ENCODE measurements at places on chromosomes 16 and 17. TPM values are rescaled to one million over a fixed set of nuclear protein-coding genes. Genes with fewer than 3 reads are reported as not detected.

DNA sequence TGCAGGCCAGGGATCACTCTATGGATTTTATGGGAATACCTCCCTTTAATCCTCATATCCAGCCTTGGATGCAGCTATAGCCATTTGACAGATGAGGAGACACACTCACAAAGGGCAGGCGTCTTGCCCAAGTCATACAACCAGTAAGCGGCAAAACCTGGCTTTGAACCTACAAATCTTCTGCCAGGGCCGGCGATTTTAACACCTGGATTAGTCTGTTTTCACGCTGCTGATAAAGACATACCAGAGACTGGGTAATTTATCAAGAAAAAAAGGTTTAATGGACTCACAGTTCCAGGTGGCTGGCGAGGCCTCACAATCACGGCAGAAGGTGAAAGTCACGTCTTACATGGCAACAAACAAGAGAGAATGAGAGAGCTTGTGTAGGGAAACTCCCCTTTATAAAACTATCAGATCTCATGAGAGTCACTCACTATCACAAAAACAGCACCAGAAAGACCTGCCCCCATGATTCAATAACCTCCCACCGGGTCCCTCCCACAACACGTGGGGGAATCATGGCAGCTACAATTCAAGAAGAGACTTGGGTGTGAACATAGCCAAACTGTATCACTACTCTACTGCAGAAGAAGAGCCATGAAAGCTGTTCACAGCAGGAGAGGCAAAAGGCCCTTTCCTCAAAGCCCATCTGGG, 67.5 kb downstream of the XYLT1 start:
- no peak overlapping the region for H3K4me3 ChIP-seq
- DNase-seq: no peak
- no peaks in the 10 kb centered on the region for H3K36me3 ChIP-seq
- no peaks in the 10 kb centered on the region for H3K4me1 ChIP-seq
- H3K27ac ChIP-seq: peak overlapping the region; percentile 91

GRCh38 chr16:86806838-86807351, 228.5 kb downstream of the FOXL1 start:
- H3K27ac ChIP-seq: no peak overlapping the region
- DNase-seq: no peak
- no peak overlapping the region for H3K4me3 ChIP-seq

GRCh38 chr16:78669994-78670393, 570.5 kb downstream of the WWOX start:
- no peak overlapping the region for H3K4me3 ChIP-seq
- no peaks in the 10 kb centered on the region for H3K27me3 ChIP-seq
- H3K27ac ChIP-seq: no peak overlapping the region
- H3K36me3 ChIP-seq: no peaks in the 10 kb centered on the region

DNA sequence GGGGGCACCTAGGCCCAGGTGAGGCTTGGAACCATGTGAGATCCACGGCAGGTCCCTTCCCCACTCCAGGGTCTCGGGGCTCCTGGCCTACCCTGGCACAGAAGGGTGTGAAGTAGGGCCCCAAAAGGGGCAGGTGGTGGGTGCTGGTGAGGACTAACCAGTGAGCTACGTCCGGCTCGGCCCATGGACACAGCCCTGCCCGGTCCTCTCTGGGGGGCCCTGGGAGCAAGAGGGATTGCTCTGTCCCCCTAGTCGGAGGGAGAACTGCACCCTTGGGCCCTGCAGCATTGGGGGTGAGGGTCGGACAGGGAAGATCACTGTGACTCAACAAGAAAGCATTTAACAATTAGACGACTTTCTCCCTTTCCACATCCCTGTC, 2.9 kb downstream of the ENPP7 start:
- no peak overlapping the region for H3K4me3 ChIP-seq
- no peaks in the 10 kb centered on the region for H3K36me3 ChIP-seq
- H3K4me1 ChIP-seq: no peaks in the 10 kb centered on the region
- no peak overlapping the region for H3K27ac ChIP-seq

- no peak overlapping the region for H3K27ac ChIP-seq
- no peak for DNase-seq
- H3K4me3 ChIP-seq: no peak overlapping the region
- peaks cover 10% of the 10 kb centered on the region for H3K4me1 ChIP-seq
- H3K27me3 ChIP-seq: no peaks in the 10 kb centered on the region
Measured at GRCh38 chr17:4751932-4752331, 12.2 kb upstream of the CXCL16 start.

DNA sequence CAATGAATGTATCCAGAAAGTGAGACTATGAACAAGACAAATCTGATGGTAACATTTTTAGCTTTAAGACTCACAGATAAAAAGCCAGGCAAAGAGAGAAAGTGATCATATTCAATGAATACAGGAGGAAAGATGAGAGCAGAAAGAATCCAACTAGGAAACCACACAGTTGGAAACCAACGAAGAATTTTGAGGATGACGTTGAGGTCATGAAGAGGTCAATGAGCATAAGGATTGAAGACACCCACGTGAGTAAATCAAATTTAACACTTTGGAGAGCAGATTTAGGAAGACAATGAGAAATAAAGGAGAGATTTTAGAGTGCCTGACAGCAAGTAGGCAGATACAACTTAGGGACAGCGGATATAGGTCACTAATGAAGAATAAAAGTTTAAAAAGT, 948.1 kb downstream of the KCNJ2 start:
- no peak overlapping the region for H3K27ac ChIP-seq
- H3K27me3 ChIP-seq: no peaks in the 10 kb centered on the region
- DNase-seq: no peak
- no peaks in the 10 kb centered on the region for H3K4me1 ChIP-seq
- no peak overlapping the region for H3K4me3 ChIP-seq
- H3K36me3 ChIP-seq: no peaks in the 10 kb centered on the region

DNA sequence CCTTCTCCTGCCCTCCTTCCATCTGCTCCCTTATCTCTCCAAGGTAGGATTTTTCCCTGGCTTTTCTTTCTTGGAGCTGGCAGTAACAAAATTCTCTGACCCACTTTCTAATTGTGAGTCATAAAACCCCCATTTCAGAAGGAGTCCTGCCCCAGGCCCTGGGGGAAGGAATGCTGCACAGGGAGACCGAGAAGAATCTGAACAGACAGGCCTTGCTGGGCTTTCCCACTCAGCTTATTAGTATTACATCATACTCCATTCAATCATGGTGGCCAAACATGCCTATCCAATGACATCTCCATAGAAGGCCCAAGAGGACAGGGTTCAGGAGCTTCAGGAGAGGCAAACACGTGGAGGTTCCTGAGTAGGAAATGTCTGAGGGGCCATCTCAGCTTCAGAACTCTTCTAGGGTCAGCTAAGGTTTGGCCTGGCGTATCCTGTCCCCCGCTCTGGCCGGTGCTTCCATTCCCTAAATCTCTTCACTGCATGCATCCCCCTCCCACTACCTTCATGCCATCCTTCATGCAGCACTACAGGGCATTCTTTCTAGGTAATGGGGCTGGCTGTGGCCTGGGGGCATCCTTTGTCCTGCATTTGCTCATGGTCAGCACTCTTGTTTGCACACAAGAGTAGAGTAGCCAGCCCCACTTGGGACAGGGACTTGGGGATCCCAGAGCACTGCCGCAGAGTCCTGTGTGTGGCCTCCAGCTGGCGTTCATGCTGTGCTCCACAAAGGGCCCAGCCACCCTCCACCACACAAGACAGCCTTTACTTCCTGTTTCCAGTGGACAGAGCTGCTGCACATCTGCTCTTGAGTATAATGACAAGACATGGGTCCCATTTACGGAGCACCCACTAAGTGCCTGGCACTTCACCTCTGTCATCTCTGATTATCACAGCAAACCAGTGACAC, 8.2 kb downstream of the SLC6A2 start:
- H3K4me1 ChIP-seq: peaks cover 21% of the 10 kb centered on the region
- no peak overlapping the region for H3K4me3 ChIP-seq
- no peak for DNase-seq
- H3K27ac ChIP-seq: no peak overlapping the region
- no peaks in the 10 kb centered on the region for H3K27me3 ChIP-seq

DNA sequence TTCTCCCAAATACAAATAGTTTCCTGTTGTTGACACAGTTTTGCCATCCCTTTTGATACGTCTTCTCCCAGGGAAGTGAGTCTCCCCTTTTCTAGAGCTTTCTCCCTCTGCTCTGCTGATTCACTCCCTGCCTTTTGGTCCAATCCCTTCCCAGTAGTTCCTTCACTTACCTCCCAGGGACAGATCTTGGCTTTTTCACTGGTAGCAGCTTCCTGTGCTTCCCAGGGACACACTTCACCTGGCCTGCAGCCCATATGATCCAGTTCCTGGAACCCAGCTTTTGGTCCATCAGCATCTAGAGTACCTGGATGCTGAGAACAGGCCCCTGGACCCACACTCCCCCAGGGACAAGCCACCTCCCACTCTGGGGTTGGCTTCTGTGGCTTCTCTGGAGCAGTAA, 15.8 kb downstream of the GPR179 start:
- H3K4me3 ChIP-seq: no peak overlapping the region
- H3K27me3 ChIP-seq: no peaks in the 10 kb centered on the region
- peaks cover 3% of the 10 kb centered on the region for H3K36me3 ChIP-seq

DNA sequence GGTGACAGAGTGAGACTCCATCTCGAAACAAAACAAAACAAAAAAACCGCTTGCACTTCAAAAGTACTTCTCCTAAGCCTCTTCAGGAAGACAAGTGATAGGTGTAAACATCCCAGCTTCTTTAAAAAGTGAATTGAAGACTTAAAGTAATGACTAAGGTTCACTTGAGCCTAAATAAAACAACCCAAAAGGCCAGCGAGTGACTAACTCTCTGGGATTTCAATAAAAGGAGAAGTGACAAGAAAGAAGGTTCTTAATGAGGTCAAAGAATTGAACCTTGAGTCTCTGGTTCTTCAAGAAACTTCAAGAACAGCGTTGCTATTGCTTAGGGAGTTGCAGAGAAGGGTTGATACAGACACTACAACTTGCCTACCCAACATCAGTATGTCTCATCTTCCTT, 42.2 kb downstream of the STX8 start:
- no peak for DNase-seq
- H3K27me3 ChIP-seq: no peaks in the 10 kb centered on the region
- H3K4me3 ChIP-seq: no peak overlapping the region
- H3K27ac ChIP-seq: no peak overlapping the region
- H3K36me3 ChIP-seq: no peaks in the 10 kb centered on the region

DNA sequence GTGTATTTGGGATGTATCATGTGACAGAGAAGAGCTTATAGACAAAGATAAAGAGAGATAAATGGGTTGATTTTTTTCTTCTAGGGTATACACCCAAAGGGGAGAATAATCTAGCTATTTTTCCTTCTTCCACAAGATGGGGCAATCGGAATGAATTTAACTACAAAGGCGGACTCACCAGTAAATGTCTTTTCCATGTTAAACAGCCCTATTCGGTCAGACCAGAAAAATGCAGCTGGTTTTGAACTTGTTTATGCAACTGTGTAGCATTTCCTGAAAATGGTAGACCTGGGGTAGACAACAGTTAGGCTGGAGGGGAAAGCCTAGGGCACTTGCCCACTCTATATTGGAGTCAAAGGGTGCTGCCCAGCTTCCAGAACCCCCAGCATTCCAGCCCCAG, 477.1 kb downstream of the TOX3 start:
- H3K27me3 ChIP-seq: peaks cover 47% of the 10 kb centered on the region
- H3K4me1 ChIP-seq: no peaks in the 10 kb centered on the region
- no peak overlapping the region for H3K4me3 ChIP-seq
- no peak overlapping the region for H3K27ac ChIP-seq
- H3K36me3 ChIP-seq: no peaks in the 10 kb centered on the region

DNA sequence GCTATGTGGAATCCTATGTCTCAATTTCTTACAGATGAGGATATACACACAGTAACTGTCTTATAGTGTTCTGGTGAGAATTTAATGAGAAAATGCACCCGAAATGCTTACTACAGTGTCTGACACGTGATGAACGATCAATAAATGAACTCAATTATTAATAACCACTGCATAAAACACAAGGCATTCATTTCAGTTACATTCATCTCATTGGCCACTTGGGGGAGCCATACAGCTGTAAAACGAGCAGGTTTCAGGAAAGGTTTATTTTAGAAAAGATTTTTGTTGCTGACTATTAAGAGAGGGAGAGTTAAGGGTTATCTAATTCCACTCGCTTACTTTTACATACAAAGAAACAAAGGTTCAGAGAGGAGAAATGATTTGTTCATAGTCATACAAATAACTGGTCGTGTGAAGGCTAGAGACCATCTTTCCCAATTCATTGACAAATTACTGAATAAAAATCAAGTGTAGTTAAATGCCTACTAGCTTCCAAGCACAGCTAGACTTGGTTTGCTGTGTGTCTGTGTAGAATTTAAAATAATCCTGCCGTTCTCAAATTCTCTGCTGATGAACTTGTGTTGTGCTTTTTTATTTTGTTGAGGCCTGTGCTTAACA, 160.1 kb downstream of the MAP2K4 start:
- no peak for DNase-seq
- H3K4me3 ChIP-seq: no peak overlapping the region

DNA sequence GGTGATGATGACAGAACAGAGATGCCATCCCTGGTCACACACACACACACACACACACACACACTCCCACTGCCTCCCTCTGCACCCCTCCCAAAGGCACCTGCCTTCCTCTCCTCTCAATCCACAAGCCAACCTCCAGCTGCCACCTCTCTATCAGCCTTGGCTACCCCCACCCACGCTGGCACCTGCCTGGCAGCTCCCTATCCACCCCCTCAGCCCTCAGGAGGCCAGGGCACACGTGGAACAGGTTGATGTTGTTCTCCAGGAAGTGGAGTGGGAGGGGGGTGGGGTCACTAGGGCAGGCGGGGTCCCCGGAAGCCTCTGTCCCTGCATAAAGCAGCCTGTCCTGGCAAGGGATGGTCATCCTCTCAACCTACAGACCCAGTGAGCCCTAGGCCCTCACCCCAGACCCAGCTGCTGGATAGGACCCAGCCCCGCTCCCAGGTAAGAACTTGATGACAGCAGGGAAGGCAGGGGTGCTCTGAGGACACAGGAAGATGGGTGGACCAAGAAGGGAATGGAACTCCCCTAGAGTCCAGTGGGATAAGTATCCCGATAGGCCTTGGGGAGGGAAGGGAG, at the start of gene GSDMA:
Gene GSDMA, plus strand, starts transcription at position 363 of the 579 bp plus-strand sequence. CDS start 2,684 bp downstream, outside the sequence.
- peaks cover 5% of the 10 kb centered on the region for H3K4me1 ChIP-seq
- H3K4me3 ChIP-seq: no peak within 1 kb of the TSS
- no peak for DNase-seq
- H3K27me3 ChIP-seq: no peaks in the 10 kb centered on the region

DNA sequence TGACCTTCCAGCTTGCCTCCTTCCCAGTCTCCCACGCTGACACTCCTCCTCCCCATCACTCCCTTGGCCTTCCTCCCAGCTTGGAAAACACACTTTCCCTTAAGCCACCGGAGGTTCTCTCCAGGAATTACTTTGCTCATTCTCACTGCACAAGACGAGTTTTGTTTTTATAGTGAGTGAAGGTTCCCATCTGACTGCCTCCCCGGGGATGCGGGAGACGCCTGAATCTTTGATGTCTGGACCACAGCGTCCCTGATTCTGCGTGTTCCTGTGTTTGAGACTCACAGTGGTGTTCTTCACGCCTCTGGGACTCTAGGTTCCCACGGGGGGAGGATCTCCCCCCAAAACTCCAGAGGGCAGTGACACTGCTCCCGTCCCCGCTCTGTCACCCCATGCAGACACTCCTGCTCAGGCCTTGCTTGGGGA, 2.0 kb downstream of the DNAI2 start:
- peaks cover 5% of the 10 kb centered on the region for H3K4me1 ChIP-seq
- H3K27ac ChIP-seq: peak overlapping the region; percentile 61
- no peaks in the 10 kb centered on the region for H3K27me3 ChIP-seq
- H3K36me3 ChIP-seq: no peaks in the 10 kb centered on the region
- H3K4me3 ChIP-seq: no peak overlapping the region
- DNase-seq: no peak

The ZNF286A gene
- total RNA-seq: 17.2 TPM

Measured in esophagus squamous epithelium (tissue), 5 donors.